ENCODE measurements at places on chromosomes 12 and 14.

- DNase-seq, result no peak
Measured at GRCh38 chr14:68936476-68936875, 42.6 kb downstream of the ACTN1 start.

GRCh38 chr14:79325557-79325956 lies 885.7 kb downstream of the DIO2 start:
- no peak for DNase-seq

GRCh38 chr14:90191585-90191984 lies 64.8 kb upstream of the PSMC1 start:
- DNase-seq, result no peak

- peak; percentile 61 for DNase-seq
Measured at GRCh38 chr12:6946033-6946919, 2.5 kb downstream of the C12orf57 start.

DNA sequence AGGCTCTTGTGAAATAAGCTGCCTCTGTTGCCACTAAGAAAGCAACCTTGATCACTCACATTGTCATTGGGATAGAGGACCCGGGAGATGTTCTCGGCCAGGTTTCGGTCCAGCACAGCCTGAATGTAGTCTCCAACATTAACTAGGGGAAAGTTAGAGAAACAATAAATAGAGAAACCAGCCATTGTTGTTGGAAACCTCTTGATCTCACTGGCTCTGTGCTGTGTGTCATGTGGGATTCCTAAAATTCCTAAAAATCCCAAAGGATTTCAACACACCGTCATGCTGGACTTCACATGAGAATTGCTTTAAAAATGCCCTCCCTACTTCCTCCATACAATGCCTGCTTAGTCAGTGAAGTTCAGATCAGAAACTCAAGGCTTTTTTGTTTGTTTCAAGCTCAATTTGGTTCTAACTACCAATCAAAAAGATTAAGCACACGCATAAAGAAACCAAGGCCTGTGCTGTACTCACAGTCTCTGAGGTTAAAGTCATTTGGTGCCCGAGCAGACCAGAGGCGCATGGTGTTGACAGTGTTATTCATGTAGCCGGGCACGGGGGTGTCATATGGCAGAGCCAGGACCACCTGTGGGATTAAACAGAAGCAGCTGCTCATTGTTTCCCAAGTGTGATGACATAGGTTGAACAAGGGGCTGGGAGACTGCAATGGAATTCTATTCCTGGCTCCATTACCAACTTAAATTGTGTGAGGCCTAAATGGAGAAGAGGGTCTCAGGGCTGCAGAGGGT lies 23.6 kb downstream of the PYGL start:
- no peak for DNase-seq

- DNase-seq, result no peak
Measured at GRCh38 chr12:97038131-97038530, 131.1 kb downstream of the NEDD1 start.

- no peak for DNase-seq
Measured at GRCh38 chr14:57831981-57832380, 33.9 kb downstream of the SLC35F4 start.

DNA sequence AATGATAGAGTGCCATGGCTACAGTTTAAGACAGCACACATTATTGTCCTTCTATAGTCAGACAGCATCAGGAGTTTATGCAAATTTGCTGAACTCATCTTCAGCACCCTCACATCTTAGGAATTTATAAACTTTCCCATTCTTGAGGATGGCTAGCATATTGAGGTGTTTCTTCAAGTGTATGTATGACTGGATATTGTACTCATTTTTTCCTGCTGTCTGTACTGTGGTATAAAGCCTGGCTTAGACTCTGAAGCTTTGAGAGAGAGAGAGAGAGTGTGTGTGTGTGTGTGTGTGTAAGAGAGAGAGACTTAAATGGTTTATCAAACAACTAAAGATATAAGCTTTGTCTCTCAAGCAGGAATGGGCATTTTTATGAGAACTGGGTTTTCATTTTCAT lies 161.6 kb downstream of the PIK3C2G start:
- no peak for DNase-seq

DNA sequence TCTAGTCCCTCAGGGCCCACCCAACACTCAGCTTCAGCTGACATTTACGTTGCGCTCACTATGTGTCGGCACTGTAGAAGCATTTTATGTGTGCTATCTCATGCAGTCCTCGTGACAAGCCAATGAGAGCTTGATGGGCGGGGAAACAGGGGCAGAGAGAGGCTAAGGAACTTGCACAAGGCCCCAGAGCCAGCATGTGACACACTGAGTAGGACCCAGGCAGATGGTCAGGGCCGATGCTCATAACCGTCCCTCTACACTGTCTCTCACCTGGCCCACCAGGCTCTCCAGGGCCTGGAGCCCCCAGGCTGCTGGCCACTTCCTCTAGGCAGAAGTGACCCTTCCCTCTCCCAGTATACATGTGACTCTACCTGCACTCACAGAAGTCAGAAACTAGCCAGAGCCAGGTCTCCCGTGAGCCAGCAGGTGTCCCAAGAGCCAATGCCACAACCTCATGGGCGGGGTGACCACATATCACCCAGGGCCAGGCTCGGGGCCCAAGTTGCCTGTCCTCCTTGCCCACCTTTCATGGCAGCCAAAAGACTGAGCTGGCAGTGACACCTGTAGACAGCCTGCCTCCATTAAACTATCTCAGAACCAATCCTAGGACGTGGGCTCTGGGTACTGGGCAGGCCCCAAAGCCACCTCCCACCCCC lies 38.3 kb downstream of the TTC7B start:
- DNase-seq, result no peak

GRCh38 chr12:108531929-108532848 lies 17.1 kb downstream of the FICD start:
- no peak for DNase-seq

DNA sequence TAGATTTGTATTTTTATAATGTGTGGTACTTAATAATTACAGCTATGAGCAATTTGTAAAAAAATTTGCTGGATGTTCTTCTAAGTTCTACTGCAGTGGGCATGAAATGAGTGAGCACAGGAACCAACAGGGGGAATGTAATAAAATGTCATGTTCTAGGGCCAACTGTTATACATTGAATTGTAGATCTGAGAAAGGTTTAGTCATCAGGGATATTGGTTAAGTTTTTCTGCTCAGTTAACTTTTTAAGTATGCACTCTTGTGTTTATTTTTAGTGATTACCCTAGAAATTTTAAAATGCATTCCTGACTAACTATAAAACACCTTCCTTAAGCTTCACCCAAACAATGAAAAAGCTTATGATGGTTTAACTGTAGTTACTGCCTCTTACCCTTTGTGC lies 101.8 kb downstream of the CAND1 start:
- DNase-seq, result no peak

DNA sequence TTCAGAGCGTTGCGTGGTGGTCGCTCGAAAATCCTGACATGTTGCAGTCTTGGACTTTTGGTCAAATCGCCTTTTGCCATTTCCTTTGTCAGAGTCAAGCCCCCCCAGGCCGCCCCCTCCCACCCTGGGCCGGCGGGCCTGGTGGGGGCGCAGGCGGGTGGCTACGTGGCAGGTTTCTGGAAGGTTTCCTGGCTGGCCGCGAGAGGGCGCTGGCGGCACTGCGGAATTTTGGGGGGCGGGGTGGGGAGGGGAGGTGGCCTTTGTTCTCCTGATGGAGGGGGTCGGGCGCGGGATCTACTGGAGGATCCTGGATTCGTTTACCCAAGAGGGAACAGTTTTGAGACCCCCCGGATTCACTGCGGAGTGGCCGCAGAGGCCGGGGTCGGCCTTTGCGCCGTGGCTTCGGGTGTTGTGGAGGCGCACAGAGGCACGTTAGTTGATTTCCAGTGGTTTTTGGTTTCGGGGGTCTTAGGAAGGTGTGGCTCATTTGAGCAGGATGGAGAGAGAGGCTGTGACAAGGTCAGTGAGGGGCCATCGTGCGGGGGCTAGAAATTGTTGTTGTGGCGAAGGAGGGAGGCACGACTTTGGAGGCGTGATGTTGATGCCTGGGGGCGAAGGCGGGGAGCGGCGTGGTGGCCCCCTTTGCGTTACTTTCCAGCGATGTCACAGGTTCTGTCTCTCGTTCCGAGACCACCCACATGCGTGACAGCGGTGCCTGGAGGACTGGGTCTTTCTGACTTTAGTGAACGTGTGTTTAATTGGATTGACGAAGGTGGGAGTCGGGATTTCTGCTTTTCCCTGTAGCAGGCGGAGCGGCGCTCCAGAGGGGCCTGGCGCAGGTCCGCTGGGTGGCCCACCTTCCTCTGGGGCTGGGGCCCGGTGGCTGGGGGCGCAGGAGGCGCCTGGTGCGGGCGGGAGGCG lies 1.4 kb downstream of the MEG3 start:
- no peak for DNase-seq

GRCh38 chr12:11981121-11981733 lies 89.5 kb upstream of the BCL2L14 start:
- DNase-seq, result peak; percentile 36

GRCh38 chr12:90572778-90573177 lies 382.2 kb downstream of the CCER1 start:
- DNase-seq, result no peak

DNA sequence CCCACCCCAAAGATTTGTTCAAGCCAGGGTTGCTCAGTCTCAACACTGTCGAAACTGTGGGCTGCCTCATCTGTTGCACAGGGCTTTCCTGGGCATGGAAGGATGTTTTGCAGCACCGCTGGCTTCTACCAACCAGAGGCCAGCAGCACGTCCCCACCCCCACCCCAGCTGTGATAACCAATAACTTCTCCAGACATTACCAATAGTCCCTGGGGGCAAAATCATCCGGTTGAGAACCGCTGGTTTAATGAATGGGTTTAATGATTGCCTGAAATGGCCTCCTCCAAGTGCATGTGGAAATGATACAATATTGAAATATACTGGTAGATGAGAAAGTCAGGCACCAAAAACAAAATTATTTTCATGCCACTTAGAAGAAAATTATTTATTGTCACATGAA lies 44.5 kb downstream of the RIMBP2 start:
- no peak for DNase-seq

DNA sequence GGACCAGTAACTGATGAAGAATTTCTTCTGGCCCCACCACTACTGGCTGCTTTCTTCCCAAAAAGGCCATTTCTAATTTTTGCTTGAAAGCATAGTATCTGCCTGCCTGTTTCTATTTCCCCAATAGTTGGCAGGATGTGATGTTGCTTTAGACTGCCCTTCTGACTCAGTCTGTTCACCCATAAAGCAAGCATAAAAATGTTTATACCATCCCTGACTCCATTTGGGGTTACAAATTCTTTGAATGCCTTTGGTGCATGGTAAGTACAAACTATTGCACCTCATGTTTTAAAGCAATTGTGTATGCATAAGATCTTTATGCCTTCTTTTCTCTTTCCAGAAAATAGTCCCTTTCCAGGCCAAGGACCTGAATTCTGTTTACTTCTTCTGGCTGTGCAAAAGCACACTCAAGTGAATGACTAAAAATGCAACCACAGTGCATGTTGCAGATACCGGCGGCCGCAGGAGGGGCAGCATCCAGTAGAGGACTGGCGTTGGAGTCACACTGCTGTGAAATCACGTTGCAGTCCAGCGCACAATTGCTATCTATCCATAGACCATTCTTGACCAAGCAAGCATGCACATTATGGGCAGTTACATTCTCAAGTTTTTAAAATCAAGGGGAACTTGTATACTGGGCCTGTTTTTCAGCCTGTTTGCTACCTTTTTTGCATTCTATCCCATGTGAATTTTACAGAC lies 82.4 kb downstream of the SLC5A8 start:
- DNase-seq, result no peak

- DNase-seq, result no peak
Measured at GRCh38 chr12:77644915-77645605, 185.6 kb upstream of the NAV3 start.

GRCh38 chr12:21528953-21529352 lies 2.9 kb downstream of the SPX start:
- DNase-seq, result no peak

GRCh38 chr12:102433304-102433703 lies 47.1 kb downstream of the IGF1 start:
- DNase-seq, result no peak

- no peak for DNase-seq
Measured at GRCh38 chr14:43956741-43957140, 550.3 kb downstream of the FSCB start.

DNA sequence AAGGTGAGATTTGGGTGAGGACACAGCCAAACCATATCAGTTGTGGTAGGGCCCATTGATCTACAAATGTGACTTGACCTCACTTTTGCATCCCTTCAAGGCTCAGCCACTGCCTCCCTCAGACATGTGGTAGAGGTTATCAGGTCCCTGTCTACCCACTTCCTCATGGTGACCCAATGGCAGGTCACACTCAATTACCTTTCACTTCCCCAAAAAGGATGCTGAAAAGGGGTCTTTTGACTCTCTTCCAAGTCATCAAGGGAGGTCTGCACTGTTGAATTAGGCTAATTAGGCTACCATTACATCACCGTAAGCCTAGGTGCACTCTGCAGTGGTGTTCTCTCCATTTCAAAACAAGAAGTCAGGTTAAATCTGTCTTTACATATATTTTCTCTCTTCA lies 22.6 kb upstream of the DRAM1 start:
- no peak for DNase-seq

- DNase-seq, result no peak
Measured at GRCh38 chr14:93989939-93990338, 7.2 kb upstream of the CCDC197 start.

DNA sequence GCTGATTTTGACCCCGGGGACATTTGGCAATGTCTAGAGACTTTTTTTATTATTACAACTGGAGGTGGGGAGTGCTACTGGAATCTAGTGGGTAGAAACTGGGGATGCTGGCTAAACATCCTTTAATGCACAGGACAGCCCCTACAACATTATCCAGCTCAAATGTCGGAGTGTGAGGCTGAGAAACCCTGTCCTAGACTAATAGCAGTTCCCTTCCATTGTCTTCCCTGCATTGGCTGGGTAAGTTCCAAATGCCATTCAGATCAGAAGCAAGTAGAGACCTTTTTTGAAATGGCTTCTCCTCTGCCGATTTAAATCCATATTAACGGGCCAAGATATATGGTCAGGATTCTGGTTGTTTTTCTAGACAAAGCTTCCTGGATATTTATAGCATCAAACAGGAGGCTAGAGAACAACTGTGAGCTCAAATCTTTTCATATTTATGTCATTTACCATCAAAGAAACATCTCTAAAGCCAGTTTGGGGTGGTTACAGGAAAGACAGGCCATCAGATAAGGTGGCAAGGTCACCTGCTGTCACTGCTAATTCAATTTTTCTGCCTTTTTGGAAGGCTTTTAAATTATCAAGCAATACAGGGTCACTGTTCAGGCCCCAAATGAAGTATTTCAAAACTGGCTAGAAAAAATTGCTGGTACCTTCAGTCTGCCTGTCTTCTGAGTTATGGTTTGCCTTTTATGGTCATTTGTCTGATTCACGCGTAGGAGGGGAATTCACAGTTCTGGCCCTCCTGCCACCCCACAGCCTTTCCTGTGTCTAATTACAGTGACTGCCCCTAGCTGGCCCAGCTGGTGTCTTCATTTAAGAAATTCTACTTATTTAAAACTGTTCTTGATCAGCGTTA lies 20.1 kb upstream of the AKAP5 start:
- peak; percentile 12 for DNase-seq

DNA sequence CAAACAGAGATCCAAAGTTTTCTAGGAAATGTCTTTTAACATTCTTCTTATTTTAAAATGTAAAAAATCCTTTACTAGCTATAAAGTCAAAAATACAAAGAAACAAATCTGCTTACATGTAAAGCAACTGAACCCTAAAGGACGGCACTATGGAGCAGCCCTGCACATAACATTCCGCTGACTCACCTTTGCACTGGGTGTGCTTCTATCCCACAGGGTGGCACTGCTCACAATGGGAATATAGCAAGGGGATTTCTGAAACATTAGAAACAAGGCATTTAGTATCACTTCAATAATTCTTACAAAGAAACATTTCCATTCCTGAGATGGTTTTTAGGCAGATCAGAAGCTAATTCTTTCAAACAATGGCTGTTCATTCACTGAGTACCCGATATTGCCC lies 94.3 kb downstream of the C12orf42 start:
- no peak for DNase-seq
